Motor neuron (in vitro differentiated cells): ENCODE measurements at places on chromosomes 16 and 17. TPM values are rescaled to one million over a fixed set of nuclear protein-coding genes. Genes with fewer than 3 reads are reported as not detected.

CIITA gene
- total RNA-seq: 0.64 and 0.71 TPM in 2 replicates

CBX2 gene
- 16.6 and 16.8 TPM in 2 replicates for total RNA-seq

EFNB3 gene
- 5.5 and 8.9 TPM in 2 replicates for total RNA-seq

KRTAP4-1 gene
- not detected in 2 replicates for total RNA-seq

CDK5R1 gene
- 49.8 and 57.2 TPM in 2 replicates for total RNA-seq

TEX19 gene
- 0.14 TPM in 1 of 2 replicates, not detected in the other for total RNA-seq

RAI1 gene
- total RNA-seq: 22.3 and 27.6 TPM in 2 replicates

TMEM235 gene
- total RNA-seq: not detected in 2 replicates

TEDC2 gene
- 10.0 and 12.6 TPM in 2 replicates for total RNA-seq

ARHGDIA gene
- 65.5 and 86.5 TPM in 2 replicates for total RNA-seq

TBC1D3C gene
- not detected in 2 replicates for total RNA-seq

EVI2B gene
- 1.1 and 1.5 TPM in 2 replicates for total RNA-seq

ZSCAN10 gene
- total RNA-seq: 0.59 and 1.0 TPM in 2 replicates

HEATR9 gene
- 0.18 and 0.42 TPM in 2 replicates for total RNA-seq

PRAC1 gene
- not detected in 2 replicates for total RNA-seq

CMTM1 gene
- 1.5 and 2.0 TPM in 2 replicates for total RNA-seq

C1QL1 gene
- total RNA-seq: 3.2 and 3.4 TPM in 2 replicates

ASB16 gene
- total RNA-seq: 2.9 and 3.4 TPM in 2 replicates

ABR gene
- 36.6 and 38.6 TPM in 2 replicates for total RNA-seq

GLIS2 gene
- 6.2 and 7.0 TPM in 2 replicates for total RNA-seq
